Stimulated activated CD8-positive, alpha-beta memory T cell treated with anti-CD3 and anti-CD28 coated beads, Interleukin-7, amount 100 ng/mL, for 1 hour (primary cell): ENCODE measurements at places on chromosomes 2 and 18.

DNA sequence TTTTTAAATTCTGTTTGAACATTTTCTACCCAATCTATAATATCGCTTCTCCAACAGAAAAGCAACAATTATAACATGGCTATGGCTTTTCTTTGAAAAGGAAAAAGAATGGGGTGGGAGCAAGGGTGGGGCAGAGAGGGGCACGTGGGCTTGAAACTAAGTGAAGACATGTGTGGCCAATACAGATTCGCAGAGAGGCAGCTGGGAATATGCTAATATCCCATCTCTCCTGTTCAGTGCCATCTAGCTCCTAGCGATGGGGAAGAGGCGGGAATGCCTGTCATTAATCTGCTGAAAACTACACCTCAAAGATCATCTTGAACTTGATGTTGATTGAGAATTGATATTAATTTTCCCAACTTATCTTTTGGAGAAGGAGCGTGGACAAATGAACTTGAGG, 65.5 kb upstream of the ITGA6 start:
- no peak for DNase-seq

DNA sequence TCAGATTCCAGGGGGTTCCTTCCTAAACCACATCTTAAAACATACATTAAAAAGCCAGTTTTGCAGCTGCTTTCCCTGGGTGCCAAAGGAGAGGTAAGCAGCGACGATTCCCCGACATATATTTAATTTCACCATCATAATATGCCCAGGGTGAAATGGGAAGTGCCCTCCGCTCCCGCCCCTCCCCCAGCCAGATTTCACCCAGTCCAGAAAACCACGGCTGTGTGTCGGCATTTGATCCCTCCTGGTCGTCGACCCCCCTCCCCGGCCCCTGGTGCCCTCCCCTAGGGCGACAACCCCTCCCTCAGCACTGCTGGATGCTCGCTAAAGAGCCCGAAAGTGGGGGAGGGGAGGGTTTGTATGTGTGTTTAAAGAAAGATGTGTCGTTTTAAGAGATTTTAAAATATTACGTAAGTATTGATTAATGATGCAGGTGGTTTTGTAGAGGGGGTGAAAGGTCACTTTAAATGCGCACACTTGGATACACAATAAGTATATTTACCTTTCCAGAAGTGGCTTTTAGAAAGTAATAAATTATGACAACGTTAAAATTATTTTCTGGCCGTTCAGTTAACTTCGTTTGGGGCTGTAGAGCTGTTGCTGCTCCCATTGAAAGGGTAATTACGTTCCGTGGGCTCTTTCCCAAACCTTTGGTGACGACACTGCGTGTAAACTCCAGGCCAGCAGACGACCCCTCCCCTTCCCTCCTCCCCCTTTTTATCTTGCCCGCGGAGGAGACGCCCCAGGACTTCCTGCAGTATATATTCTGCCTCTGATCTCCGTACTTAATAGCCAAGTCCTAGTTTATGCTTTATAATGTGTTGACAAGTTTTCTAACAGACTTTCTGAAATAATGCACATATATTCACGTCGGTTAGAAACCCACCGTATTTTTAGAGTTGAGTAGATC, 3.4 kb upstream of the BCL11A start:
- no peak for DNase-seq

GRCh38 chr2:44291281-44292248, 16.3 kb downstream of the SLC3A1 start:
- DNase-seq: no peak

DNA sequence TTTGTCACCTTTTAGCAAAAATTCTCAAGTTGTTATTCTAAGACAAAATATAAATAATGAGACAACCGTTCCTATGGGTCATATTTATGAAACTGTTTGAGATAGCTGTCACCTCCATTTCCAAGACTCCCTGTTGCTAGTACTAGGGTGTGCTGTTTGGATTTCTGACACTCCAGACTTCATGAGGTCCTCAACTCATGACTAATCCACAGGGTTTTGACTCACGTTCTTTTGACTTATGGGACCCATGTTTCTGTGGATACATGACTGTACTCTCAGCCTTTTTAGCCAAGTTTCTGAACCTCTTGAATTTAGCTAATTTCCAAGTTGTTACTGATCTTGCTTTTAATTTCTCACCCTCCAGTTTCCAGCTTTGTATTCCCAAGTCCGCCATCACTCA, 178.7 kb upstream of the FAM98A start:
- no peak for DNase-seq

- DNase-seq: no peak
Observed at GRCh38 chr18:28725876-28726275, 548.9 kb upstream of the CDH2 start.

DNA sequence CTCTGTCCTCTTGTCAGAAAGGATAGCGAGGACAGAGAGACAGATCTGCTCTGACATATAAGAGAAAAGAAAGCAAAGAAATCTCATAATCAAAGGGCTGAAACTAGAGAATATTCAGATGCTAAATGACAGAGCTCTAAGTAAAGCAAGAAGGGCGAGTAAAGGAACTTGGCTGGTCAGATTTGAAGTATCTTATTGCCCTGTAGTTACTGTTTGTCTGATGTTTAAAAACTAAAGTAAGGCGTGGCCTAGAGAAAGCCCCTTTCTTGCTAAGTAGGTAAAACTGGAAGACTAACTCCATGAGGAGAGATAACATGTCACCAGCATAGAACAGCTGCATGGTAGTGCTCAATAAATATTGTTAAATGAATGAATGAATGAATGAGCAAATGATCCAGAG, 70.0 kb downstream of the CRACDL start:
- DNase-seq: no peak

DNA sequence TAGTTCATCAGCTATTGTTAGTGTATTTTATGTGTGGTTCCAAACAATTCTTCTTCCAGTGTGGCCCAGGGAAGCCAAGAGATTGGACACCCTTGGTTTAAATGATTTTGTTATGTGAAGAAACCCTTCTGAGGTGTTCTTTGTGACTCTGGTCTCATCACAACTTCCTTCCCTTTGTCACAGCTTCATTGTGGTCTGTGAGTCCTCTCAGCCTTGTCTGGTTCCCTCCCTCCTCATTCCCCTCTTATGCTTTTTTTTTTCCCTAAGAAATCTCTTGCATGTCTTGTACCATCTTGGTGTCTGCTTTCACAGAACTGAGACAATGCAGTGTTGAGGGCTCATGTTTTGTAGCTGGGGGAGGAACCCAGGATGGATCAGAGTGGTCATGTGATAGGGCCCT, 118.9 kb downstream of the TMEM182 start:
- DNase-seq: no peak

DNA sequence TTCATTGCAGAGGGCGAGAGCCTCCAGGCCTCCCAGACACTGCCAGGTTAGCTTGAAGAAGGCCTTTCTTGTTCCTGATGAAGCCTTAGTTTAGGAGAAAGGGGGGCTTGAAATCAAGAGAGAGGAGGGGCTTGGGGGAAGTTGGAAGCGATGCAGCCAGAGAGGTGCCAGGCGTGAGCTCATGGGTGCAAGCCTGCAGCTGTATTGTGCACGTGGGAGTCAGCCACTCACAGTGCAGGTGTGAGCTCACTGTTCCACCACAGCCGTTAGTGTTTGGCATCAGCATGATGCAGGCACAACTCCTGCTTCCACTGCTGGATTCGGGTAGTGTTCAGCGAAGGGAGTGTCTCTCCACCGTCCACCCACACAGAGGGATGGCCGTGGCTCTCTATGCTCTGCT, 68.4 kb upstream of the ALPP start:
- DNase-seq: no peak

DNA sequence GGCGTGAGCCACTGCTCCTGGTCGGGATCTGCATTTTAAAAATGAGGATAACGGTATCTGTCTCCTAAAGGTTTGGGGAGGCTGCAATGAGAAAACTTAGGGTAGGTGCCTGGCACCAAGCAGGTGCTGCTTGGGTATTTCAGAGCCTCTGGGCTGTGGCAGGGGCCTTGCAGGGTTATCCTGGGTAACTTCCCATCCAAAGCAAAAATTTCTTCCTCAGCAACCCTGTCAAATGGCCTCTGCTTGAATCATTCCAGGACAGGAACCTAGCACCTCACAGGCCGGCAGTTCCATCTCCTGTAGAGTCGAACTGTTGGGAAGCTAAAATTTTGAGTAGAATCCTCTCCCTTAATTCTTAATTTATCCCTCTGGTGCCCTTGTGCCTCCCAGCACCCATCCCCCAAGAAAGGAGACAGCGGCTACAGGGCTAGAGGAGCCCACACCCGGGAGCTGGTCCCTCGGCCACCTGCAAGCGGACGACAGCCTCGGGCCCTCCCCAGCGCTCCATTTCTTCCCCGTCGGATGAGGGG, 868 bp downstream of the CGREF1 start:
- DNase-seq: no peak

DNA sequence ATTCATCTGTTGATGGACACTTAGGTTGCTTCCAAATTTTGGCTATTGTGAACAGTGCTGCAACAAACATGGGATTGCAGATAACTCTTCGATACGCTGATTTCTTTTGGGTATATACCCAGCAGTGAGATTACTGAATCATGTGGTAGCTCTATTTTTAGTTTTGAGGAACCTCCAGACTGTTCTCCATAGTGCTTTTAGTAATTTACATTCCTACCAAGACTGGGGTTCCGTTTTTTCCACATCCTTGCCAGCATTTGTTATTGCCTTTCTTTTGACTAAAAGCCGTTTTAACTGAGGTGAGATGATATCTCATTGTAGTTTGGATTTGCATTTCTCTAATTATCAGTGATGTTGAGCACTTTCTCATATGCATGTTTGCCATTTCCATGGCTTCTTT, 200.3 kb downstream of the MBD5 start:
- no peak for DNase-seq

DNA sequence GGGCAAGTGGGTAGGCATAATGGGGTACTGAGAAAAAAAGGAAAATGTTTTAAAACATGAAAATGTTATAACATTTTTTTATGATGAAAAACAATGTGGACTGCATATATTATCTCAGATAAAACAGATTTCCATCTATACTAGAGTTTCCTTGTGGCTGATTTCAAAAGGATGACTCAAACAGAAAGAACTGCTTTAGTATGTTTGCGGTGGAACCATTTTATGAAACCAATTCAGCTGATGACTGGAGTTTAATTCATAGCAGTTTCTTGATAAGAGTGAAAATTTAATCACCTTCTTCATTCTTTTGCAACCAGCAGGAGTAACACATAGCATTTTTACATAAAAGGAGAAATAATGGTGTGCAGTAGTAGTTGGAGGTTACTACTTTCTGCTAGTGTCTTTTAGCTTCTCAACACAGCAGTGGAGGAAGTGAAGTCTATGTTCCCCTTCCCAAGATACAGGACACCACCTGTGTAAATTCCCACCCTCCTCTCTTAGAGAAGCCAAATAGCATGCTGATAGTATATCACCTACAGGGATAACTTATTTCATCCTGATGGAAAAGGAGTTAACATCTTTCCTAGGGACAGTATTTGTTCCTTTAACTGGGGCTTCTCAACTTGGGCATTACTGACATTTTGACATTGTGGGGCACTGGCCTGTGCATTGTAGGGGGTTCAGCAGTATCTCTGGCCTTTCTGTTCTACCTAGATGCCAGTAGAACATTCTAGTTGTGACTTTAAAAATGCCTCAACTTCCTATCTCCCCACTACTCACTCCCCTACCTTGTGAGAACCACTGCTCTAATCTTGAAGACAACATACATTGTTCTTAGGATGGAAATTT, 29.9 kb downstream of the PELI1 start:
- no peak for DNase-seq

DNA sequence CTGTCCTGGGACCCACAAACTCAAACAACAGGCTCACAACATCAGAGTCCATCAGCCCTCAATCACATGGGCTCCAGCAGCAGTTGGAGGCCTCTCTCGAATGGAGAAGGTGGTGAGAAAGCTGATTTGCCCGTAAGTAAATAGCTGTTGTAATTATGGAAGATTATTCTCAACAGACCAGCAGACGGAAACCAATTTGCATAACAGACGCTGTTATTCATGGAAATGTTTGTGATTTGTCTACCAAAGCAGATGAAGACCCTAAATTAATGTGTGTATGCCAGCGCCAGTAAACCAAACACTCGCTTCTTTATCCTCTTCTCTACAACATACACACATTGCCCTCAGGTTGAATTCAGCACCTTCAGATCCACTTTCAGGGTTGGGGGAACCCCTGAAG, 23.4 kb upstream of the GALNT14 start:
- no peak for DNase-seq

GRCh38 chr18:995629-996028, 91.0 kb downstream of the ADCYAP1 start:
- DNase-seq: no peak

DNA sequence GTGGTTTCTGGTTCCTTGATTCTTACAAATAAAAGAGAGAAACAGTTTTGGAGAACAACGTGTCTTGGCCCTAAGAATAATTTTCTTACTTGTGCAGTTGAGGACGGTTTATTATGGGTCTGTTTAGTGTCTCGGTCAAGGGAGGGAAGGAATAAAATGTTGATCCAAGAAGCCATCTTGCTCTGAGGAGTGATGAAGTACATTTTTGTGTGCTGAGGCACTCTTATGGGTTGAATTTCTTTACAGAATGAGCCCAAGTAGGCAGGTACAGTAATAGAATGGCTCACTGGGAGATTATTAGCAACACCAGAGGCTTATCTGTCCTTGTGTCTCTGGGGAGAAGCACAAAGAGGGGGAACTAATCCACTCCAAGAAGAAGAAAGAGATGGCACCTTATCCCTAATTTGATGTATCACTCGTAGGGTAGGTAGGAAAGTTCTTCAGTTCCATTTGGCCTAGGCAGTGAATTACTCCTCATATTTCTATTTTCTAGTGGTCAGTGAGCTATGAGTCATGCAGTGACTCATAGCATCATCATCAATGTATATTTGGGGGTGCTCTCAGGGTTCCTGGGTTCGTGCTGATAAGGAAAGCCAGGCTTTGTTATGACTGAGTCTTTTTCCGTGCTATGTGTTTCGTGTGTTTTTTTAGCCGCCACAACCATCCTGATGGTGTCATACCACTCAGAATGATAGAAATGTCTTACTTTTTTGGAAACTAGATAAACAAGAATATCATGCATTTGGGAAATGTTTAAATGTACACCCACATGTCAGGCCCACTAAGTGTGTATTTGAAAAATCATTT, 250.1 kb upstream of the CTAGE1 start:
- DNase-seq: no peak

GRCh38 chr2:149657401-149658040, 69.9 kb upstream of the MMADHC start:
- no peak for DNase-seq

GRCh38 chr2:28981620-28982376, 700 bp downstream of the TOGARAM2 start:
- no peak for DNase-seq

DNA sequence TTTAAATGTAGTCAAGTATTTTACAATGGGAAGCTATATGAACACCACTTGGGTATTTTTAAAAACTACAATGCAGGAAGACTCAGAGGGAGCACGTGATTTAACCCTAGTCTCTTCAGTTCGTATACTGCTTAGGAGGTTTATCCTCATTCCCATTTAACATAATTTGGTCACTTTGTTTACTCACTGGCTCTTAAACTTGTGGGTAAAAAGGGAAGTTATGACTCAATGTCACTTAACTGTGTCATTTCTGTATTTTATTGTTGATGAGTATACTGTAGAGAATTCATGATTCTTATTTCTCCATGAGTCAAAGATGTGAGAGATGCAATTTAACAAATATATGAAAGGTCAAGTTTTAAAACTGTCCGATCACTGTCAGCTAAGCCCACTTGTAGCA, 48.2 kb downstream of the SLC66A3 start:
- DNase-seq: no peak

GRCh38 chr2:222950638-222951285, 89.9 kb downstream of the ACSL3 start:
- no peak for DNase-seq
